Activated CD4-positive, alpha-beta T cell treated with anti-CD3 and anti-CD28 coated beads, Interleukin-2, amount 10 ng/mL, durations not matched to agents 24 days and 14 days (primary cell): ENCODE measurements at places on chromosomes 5 and 9.

- DNase-seq = no peak
Measured at GRCh38 chr5:162593881-162594280, 526.3 kb downstream of the GABRG2 start.

- DNase-seq = peak; percentile 54
Measured at GRCh38 chr5:40150896-40151295, 528.8 kb upstream of the PTGER4 start.

DNA sequence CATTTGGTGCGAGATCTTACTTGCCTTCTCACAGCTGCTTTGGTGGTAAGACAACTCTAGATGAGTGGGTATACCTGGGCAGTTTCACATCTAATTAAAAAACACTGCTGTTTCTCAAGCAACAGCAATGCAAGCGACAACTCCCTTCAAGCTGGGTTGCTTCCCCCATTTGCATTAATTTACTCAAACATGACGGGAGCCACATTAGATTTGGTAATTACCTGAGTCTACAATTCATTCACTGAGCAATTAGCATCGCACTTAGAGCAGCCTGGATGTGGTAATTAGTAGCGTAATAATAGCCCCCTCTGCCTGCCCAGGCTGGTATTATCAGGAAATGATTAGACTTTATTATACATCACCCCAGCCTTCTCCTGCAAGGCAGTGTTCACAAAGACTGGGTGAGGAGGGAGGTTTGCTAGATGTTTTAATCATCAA, 73.4 kb downstream of the FBXO38 start:
- no peak for DNase-seq

DNA sequence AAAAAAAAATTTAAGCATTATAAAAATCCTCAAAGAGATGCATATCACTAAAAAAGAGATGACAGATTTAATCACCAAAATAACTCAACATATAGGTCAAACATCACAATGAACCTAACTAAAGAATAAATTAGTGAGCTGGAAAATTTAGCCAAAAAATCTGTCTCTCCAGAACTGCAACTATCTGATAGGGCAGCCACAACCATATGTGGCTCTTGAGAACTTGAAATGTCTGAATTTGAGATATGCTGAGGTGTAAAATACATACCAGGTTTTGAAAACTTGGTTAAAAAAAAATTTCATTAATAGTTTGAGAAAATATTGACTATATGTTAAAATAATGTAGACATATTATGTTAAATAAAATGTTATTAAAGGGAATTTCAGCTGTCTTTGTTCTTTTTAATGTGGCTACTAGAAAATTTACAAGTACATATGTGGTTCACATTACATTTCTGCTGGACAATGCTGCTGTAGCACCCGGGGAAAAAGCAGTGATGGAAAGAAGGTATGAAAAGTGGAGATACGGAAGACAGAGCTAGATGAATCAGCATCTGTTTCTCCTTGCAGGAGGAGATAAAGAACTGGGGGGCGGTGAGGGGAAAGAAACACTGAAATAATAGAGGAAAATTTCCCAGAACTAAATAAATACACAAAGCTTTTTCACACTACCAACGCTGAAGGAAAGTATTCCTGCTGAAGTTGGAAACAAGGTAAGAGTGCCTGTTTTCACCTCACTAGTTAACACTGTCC, 66.1 kb downstream of the DCP2 start:
- no peak for DNase-seq

DNA sequence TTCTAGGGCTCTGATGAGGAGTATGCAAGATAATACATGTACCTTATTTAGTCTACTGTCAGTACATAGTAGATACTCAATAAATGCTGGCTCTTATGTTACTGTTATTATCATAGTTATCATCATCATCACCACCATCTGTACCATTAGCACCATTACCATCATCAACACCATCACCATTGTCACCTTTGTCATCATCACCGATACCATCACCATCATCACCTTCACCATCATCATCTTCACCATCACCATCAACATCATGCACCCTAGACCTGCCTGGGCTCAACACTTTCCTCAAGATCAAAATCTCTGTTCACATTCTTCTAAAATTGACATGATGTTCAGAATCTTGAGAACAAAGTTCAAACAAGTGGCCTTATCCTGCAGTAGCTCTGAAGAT, 126.2 kb upstream of the PANK3 start:
- no peak for DNase-seq

GRCh38 chr5:173625673-173626504, 9.4 kb upstream of the BOD1 start:
- no peak for DNase-seq

- no peak for DNase-seq
Measured at GRCh38 chr5:168176251-168176650, 115.2 kb upstream of the WWC1 start.

DNA sequence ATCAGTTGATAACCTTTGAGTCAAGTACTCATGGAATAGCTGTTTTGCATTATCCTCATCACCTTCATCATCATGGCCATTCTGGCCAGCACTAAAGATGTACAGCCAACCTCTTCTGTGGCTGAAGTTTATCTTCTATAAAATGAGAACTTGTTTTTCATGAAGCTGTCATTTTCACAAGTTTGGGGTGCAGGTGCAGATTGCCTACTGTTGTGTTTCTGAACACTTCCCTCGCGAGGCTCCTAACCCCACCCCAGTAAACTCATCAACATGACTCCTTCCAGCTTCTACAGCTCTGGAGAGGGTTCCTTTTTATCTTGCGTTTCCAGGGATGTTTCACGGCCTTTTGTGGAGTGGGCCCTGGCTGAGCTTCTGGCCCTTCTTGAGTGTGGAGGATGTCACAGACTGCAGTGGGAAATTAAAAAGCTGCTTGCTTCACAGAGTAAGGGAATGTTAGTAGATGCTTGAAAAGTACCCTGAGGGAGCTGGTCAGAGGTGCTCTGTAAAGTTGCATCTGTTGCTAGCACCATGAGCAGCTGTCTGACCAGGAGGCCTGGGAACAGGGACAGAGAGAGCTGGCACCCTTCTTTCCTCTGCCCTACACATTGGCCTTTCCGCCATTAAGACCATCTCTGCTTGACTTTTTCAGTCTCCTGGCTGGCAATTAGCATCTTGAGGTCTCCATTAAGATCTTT, 24.9 kb downstream of the SYK start:
- no peak for DNase-seq

DNA sequence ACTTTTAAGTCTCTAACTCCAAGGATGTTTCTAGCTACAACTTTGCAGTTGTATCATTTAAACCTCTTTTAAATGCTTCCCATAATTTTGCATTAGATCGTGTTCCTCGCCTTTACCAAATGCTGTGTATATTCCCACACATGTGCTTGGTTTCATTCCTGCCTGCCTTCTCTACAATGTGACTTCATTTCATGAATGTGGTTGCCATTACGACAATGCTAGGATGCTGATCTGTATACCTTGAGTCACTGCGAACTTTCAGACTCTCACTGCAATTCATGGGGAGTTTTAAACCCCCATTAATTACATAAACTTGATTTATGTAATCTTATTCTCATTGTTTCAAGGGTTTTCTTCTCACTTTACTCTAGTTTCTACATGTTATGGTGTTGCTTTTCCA, 50.3 kb downstream of the UBE2QL1 start:
- no peak for DNase-seq

- no peak for DNase-seq
Measured at GRCh38 chr9:17528859-17529258, 50.0 kb upstream of the SH3GL2 start.

DNA sequence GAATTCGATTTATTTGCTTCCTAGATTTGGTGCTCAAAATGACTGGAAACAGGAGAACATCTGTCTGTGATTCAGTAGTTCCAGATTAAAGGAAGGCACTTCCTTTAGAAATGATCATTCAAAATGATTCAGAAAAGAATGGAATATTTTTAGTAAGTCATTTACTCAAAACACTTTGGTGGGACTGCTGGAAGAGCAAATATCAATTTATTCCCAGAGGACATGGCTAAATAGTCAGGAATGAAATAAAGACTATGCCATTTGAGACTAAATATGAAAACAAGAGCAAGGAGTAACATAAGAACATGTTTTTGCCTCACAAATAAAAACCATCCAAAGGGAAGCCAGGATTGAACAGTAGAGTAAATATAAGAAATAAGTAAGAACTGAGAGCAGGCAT, 138.6 kb upstream of the RASA1 start:
- DNase-seq = no peak

- no peak for DNase-seq
Measured at GRCh38 chr5:137398751-137399150, 100.4 kb downstream of the SPOCK1 start.

DNA sequence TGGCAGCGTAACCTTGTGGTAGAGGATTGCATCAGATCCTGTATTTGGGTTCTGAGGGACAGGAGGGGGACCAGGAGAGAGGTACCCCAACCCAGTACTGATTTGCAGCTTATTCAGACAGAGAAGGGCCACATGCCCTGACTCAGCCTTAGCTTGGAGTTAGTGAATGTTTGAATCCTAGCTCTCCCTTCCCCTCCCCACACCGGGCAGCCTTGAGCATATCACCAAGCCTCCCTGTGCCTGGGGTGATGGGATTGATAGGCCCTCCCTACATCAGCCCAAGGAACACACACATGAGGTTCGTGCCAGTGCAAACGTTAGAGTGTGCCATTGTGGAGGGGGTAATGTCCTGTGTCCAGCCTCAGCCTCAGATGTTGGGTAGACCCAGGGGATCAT, 71.9 kb downstream of the AMBP start:
- DNase-seq = no peak
